Activated gamma-delta T cell treated with Interleukin-2 at 50 U/mL for 16 hours (primary cell): ENCODE measurements at places on chromosomes 2 and 18.

DNA sequence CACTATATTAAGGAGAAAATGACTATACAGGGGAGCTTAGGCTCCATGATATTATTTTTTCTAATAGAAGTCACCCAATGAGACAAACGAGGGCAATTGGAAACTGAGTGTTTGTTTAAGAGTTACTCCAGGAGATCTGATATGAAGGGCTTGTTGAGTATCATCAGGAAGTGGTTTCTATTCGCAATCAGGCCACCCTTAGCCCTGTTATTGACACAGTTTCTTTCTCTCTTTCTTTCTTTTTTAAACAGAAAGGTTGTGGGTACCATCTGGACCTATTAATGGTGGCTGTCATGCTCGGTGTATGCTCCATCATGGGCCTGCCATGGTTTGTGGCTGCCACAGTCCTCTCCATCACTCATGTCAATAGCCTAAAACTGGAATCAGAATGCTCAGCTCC is 117.3 kb downstream of the DPP4 start:
- no peak for DNase-seq

- peak; percentile 59 for DNase-seq
These were observed 30.9 kb downstream of the LONRF2 start for GRCh38 chr2:100291152-100291970.

DNA sequence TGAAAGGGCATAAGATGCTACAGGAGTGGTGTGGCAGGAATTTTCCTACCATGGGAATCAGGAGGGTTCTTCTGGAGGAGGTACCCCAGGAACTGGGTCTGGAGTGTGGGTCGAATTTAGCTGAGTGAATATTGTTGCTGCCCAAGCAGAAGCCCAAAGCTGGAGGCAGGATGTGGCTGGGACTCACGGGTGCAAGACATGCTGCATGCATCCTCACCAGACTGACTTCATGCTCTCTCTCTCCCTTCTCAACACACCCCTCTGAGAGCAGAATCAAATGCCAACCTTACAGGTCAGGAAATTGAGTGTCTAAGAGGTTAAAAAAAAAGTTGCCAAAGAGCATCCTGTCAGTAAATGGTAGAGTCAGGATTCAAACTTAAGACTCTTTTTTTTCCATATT is 78.8 kb upstream of the TTC39C start:
- peak; percentile 17 for DNase-seq

GRCh38 chr2:235007664-235008457 is 56.0 kb downstream of the SH3BP4 start:
- no peak for DNase-seq

- no peak for DNase-seq
These were observed 21.5 kb downstream of the IL1RN start for GRCh38 chr2:113148606-113149552.

DNA sequence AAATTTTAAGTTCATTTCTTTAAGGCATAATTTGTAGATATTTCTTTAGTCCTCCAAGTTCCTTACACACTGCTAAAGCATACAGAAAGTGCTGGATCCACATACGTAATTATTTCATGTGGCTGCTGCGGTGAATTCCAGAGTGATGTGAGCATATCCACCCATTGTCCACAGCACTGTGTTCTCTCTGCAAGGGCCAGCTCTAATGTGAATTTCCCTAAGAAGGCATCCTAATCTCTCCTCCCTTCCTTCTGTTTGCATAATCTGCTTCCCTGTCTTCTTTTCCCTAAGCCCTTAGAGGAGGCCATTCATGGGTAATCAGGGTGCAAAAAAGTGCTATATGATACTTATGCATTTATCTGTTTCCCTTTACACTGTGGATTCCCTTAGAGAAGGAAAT is 57.2 kb downstream of the COBLL1 start:
- DNase-seq = no peak
